ENCODE measurements at places on chromosomes 1 and 21.

DNA sequence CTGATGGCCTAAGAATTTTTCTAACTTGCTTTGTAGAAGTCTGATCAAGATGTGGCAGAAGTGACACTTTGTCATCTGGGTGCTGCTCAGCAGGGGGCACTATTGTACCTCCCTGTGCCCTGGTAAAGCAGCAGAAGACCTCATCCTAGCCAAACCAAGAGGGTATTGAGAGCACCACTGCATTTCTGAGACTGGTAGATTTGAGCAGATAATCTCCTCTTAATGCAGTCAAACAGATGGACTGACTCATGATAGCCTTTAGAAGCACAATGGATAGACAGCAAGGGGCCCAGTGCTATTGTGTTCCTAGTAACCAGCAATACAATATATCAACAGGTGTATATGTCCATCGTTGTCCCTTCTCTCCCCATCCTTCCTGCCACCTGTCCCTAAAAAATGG is 5.7 kb downstream of the TPM3 start:
- DNase-seq = peak; percentile 28

DNA sequence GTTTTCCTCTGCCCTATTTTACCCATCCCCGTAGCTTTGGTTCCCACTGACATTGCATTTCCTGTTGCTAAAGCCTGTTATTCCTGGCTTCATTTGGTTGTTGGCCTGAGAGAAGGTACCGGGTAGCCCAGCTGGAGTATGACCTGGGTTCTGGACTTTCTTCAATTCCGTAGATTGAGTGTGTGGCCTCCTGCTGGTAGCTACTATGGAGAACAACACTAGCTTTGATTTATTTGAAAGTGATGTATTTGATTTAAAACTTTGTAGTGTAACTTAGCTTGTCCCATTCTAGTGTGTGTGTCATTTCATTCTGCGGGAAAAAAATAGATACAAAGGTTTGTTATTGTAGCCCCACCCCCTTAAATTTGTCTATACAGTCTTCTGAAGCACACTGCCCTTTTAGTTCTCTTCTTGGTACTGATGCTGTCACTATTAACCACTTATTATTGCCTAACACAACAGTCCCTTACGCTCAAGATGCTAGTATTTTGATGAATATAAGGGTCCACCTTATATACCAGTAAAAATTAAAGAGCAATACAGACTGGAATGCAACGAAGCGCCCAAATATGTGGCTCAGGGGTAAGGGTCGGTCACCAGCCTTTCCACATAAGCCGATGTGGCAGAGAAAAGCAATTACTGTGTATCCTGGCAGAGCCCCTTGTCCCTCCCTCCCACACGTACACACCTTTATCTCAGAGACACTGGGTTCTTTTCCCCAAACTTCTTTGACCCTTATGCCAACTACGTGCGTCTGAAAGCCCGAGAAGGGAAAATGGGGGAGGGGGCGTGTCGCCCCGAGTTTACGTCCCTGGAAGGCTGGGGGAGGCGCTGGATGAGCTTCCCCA is 643 bp upstream of the MOV10 start:
- peak; percentile 54 for DNase-seq

DNA sequence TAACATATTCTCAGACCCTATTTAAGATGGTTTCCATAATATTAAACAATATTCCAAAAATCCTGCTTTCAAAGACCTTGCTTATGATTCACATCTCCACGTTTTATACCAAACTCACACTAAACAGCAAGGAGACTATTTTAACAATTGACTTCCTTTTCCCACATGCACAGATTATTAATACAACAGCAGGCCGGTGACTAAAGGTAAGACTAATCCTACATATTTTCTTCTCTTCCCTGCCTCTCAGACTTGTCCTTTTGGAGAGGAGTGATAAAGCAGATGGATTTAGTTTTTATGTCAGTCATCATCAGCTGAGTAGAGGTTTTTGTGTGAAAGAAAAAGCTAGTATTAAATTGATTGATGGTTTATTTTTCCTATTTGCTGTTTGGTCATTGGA is 400.6 kb downstream of the NTNG1 start:
- DNase-seq = no peak

DNA sequence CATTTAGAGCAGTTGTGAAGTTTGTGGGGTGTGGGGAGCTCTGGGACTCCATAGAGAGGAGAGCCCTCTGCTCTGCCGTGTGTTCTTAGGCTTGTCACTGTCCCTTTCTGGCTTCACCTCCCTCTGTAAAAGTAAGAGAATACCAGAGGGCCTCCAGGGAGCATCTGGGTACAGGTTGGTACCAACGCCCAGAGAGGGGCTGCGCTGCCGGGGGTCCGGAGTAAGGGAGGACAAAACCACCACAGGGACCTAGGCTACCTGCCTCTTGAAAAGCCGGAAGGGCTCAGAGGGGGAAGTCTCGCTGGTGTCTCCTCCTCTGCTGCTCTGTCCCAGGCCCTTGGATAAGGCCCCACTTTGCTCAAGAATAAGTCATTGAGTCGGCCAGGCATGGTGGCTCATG is 3.1 kb upstream of the TINAGL1 start:
- DNase-seq = no peak

DNA sequence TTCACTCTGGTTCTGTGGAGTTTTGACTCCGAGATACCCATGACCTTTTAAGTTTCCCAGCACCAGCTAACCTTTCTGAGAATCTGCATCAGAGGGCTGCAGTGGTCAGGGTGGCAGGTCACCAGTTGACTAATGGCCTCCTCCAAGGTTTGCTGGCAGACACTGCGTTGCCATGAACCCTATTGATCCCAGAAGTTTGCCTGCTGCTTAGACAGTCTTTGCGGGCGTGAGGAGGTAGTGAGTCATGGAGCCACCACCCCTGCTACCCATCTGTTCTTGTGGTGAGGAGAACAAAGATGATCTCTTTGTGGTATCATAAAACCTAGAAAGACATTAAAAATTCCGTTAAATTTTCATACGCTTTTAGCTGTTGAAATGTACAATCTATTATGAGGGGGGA is 180.4 kb downstream of the FGGY start:
- peak; percentile 94 for DNase-seq

GRCh38 chr1:53729456-53730223 is 9.3 kb downstream of the GLIS1 start:
- no peak for DNase-seq

GRCh38 chr1:10920063-10920626 is 92.3 kb upstream of the TARDBP start:
- DNase-seq = no peak

DNA sequence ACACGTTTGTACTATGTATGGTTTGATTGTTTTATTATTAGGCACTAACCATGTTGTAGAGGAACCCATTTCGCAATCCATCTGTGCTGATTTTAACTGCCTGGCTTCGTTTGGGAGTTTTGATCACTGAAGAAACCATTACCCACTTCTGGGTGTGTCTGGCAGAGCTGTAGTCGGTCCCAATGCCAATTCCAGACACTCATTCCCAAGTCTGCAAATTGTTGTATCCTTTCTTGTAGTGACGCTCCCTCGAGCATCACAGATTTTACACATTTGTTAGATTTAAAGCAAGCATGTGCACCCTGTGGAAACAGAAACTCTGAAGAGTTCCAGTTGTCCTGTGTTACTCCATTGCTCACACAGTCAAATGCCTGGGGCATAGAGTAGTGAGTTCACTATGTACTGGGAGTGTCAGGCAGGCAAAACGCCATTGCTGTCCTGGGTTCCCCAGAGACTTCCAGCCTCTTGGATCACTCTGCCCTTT is 31.0 kb upstream of the EFCAB14 start:
- no peak for DNase-seq

- no peak for DNase-seq
These were observed 8.3 kb upstream of the HES5 start for GRCh38 chr1:2538376-2538775.

DNA sequence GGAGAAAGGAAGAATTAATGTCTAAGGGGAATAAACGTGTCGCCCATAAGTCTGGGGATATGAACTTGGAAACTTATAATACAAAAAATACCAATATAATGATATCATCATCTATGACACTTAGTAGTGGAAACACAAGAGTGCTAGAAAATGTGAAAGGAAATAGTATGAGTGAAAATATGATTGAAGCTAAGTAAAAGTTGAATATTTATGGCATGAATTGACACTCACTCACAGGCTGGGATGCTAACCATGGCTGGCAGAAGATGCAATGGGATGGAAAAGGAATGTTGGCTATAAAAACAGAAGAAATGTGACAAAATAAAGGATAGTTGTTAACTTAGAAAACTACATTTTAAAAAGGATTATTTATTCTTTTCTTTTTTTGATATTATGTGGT is 120.1 kb downstream of the XPR1 start:
- no peak for DNase-seq

DNA sequence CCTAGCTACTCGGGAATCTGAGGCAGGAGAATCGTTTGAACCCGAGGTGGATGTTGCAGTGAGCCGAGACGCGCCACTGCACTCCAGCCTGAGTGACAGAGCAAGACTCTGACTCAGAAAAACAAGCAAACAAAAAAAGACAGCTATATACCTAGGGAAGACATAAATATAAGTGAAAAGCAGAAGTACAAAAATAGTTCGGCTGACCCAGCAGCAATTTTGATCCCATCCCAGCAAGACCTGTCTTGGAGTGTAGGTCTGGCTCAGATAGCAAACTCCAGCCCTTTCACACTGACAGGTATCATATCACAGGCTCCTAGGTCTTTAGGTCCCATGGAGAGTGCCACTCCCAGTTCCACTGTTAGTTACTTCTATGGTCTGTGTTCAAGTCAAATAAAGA is 14.6 kb downstream of the MTX1 start:
- DNase-seq = no peak

GRCh38 chr1:45394342-45394741 is 54.1 kb upstream of the MUTYH start:
- no peak for DNase-seq

DNA sequence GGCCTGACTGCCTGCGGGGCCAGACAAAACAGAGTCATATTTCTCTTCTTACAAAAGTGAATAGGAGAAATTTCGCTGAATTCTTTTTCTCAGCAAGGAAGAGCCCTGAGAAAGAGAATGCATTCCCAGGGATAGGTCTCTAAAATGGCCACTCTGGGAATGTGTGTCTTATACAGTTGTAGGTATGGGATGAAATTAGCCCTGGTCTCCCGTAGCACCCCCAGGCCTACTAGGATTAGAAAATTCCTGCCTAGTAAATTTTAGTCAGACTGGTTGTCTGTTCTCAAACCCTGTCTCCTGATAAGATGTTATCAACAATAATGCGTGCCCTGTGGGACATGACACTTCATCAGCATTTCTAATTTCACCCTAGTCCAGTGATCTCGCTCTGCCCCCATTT is 920.1 kb downstream of the LTN1 start:
- DNase-seq = no peak

GRCh38 chr21:46266946-46267345 is 18.5 kb downstream of the MCM3AP start:
- no peak for DNase-seq

DNA sequence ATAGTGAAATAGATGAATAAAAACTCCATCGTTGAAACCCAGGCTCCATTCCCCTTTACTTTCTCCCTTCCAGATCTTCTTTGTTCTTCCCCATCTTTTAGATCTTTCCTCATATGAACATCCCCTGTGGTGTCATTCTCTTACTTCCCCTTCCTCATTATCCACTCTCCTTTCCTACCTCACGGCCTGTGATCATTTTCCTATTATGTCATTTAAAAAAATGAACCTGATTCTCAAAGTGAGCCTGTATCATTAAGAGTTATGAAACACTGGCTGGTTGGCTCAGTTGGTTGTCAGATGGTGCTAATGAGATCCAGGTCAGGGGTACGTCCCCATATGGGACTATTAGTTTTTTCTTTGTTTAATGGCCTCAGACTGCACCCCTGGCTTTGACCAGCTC is 38.3 kb downstream of the TCEANC2 start:
- DNase-seq = no peak

DNA sequence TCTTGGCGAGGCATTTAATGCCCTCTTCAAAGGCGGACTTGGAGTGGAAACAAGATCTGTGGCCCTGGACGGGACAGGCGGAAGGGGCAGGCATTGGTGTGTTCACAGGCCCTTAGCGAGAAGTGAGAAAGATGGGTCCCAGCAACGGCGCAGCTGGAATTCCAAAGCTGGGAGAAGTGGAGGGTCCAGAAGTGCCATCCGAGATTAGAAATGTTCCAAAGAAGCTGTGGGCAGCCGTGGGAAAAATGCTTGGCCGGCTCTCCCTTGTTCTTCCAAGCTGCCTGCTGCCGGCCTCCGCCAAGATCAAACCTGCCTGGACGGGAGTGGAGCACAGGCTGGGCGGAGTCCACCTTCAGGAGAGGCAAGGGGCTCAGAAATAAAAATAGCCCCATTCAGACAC is 69.4 kb upstream of the ACTRT2 start:
- DNase-seq = no peak

GRCh38 chr1:154954541-154954940 is 1.4 kb downstream of the PBXIP1 start:
- no peak for DNase-seq

- DNase-seq = no peak
These were observed 107.6 kb downstream of the PLXNA2 start for GRCh38 chr1:208136459-208137182.

- no peak for DNase-seq
These were observed 470 bp downstream of the HSD11B1 start for GRCh38 chr1:209705033-209705598.

GRCh38 chr1:97745912-97746311 is 174.9 kb downstream of the DPYD start:
- no peak for DNase-seq

GRCh38 chr1:37755290-37755689 is 9.6 kb downstream of the EPHA10 start:
- no peak for DNase-seq

DNA sequence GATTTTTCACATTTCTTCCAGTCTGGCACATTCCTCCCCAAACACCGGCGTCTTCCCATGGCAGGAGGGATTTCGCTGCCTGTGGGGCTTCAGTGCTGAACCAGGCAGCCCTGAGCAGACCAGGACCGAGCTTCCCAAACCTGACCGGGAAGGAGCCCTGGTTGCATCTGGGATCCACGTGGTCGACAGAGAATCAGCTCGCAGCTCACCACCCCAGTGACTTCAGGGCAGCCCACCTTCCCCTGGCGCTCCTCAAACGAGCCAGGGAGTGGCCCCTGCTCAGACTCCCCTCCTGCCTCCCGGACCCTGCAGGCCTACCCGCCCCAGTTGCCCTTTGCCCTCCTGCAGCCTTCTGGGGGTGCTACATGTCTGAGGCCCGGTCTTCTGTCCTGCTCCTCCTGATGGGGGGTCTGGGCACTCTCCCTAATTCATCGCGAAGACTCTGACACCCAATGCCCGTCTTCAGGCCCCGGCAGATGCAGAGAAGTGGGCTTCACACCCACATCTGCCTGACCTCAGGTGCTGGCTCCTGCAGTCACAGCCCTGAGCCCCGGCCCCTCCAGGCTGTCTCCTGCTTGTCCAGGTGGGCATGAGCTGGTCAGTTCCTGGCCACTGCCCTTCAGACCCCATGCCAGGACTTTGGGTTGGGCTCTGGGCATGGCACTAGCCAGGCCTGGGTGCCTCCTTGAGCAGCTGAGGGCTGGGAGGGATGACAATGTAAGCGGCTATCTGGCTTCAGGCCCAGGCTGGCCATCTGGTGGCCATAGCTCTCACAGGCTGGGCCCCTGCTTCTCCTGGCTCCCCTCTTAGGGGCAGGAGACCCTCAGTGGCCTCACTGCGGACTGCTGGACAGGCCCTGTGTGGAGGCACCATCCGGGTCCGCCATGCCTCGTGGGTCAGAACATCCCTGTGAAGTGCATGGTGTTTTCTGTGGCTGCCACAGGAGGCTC is 26.1 kb upstream of the PRSS38 start:
- no peak for DNase-seq

- no peak for DNase-seq
These were observed 217.2 kb upstream of the IRF2BP2 start for GRCh38 chr1:234827181-234827580.

Data from RCC 7860 (cell line).